Activated CD4-positive, alpha-beta T cell treated with anti-CD3 and anti-CD28 coated beads, Interleukin-2, Interleukin-4, amounts not matched to agents 100 ng/mL and 50 ng/mL, durations not matched to agents 16 hours and 8 hours (primary cell): ENCODE measurements at places on chromosomes 4 and X.

DNA sequence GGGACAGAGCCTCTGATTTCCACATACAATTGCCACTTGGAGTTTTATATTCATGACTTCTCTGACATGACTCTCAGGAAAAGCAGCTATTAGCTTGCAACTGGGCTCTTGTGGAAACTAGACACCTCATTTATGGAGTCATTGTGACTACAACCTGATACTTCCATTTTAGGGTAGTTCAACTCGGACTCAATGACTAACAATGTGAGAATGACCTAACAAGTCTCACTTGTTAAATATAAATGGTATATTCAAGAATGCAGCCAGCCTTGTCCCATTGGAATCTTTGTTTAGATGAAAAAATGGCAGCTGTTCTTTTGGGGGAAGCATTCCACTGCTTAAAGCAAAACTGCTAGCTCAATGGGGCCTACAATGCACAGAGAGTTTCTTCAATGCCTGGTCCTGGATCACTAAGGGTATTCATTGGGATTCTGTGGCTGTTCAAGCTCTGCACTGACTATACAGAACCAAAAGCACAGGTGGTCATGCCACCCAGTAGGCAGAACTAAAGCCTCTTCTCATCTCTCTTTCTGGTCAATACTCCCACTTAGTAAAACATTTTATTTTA, 36.5 kb upstream of the GLRA3 start:
- no peak for DNase-seq

- DNase-seq: no peak
These were observed 23.7 kb downstream of the DOK7 start for GRCh38 chr4:3486541-3487540.

- no peak for DNase-seq
These were observed 67.7 kb downstream of the RWDD4 start for GRCh38 chr4:183591301-183591700.

DNA sequence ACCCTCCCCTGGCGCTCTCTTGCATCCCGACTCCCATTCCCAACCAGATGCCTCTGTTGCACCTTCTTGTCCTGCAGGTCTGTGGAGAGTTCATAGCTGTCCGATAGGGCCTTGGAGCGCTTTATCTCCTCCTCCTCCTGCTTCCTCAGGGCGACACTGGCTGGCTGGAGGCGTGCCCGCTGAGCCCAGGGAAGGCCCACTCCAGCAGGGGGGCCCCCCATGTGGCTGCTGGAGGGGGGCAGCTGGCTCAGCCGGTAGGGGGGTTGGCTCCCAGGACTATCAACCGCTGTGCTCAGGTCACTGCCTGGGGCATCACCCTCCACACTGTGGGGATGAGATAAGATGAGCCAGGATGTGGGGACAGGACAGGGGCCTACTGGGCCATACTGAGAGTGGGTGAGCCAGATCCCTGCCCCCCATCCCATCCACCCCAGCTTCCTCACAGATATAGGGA, 25.6 kb downstream of the IQSEC2 start:
- no peak for DNase-seq

GRCh38 chr4:878796-879728, 53.1 kb downstream of the GAK start:
- peak; percentile 43 for DNase-seq

GRCh38 chr4:36824682-36825081, 419.9 kb upstream of the NWD2 start:
- no peak for DNase-seq

DNA sequence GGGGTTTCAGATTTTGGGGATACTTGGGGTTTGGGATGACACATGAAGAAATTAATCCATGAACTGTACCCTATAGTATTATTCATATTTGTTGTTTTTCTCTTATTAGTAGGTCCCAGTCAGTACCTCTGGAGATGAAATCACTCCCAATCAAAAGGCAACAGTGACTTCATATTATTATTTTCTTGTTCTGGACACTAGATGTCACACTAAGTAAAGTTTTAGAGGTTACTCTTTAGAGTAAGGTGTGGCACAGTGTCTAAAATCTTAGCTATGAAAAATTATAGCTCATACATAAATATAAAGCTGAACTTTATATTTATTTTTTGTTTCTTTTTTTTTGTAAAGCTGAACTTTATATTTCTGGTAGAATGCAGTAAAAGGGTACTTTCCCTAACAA, 35.1 kb downstream of the FAM114A1 start:
- peak; percentile 42 for DNase-seq

DNA sequence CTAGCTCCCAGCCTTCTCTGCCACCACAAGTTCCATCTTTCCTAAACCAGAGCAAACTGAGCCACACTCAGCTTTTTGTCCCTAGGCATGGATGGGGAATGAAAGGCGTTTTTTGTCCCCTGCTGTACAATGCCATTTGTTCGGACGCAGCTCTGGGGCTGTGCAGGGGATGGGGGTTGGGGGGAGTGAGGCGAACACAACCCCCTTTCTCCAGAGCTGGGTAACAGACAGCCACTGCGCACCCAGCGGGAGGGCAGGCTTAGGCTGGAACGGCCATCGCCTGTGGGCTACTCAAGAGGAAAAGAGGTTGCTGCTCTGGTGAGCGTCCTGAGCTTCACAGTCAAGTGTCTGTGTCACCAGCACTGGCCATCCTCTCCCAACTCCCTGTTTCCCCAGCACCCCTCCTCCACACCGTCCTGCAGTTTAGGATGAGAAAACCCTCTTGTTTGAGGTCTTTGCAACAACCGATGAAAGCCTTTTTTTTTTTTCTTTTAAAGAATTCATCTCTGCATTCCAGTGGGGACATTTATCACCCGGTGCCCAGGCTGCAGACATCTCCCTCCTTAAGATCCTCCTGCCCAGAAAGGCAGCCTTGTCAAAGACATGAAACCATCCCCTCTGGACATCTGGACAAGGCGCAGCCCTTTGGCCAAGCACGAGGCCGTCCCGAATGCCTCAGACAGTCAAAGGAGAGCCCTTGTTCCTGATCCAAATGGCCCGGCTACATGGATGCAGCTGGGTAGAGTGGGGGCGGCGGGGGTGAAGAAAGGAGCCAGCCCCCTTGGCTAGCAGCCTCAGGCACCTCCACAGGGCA, 419.6 kb downstream of the BCOR start:
- no peak for DNase-seq

DNA sequence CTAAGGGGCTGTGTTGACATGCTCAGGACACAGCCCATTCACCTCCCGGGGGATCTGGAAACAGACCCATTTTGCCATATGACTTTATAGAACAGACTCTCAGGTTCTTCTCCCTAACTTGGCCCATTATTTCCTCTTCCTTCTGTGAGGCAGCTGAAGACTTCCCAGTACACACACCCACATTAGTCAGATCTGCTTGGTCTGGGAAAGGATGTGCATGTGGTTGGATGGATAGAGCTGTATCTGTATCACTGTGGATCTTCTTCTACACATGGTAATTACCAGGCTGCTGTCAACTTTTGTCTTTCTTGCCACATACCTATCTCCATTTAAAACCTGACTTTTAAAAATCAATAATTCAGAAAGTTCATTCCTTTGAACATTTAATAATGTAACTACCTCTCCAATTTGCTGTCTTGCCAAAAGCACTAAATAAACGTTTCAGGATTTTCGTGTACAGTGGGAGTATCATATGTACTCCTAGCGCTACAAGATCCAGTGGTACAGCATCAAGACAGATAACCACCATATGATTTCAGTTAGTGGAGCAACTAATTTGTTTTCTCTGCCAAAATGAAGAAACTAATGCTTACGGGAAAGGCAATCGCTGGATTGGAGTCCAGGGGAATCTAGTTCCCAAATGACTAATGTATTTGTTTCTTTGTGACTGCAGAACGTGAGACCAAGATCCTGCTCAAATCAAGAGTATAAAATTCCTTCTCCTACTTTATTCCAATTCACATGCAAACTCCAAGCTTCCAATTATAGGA, 134.1 kb upstream of the MAP3K15 start:
- DNase-seq: no peak

DNA sequence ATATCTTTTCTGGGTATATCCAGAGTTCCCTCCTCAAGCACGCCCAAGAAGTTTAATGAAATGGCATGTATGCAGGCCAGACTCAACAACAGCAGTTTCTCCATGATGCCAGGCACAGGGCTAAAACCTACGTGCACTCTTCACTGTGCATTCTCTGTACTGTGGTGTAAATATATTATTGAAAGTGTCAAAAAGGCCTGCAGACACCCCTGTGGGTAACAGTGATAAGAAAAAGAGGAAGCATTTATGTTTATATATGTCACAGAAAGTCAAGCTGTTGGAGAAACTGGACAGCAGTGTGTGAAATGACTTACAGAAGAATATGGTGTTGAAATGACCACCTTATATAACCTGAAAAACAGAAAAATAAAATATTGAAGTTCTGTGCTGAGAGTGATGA, 29.6 kb upstream of the DCAF8L1 start:
- no peak for DNase-seq

DNA sequence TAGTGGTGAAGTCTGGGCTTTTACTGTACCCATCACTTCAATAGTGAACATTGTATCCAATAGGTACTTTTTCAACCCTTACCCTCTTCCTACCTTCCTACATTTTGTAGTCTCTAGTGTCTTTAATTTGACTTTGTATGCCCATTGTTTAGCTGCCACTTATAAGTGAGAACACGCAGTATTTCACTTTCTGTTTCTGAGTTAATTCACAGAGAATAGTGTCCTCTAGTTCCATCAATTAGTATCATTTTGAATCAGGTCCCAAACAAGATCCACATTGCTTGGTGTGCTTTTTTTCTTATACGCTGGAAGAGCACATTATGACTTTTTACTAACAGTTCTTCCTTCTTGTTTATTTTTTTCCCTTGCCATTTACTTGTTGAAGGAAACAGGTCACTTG, 176.0 kb upstream of the WDFY3 start:
- DNase-seq: no peak

GRCh38 chr4:101155368-101155767, 192.0 kb downstream of the PPP3CA start:
- DNase-seq: no peak

DNA sequence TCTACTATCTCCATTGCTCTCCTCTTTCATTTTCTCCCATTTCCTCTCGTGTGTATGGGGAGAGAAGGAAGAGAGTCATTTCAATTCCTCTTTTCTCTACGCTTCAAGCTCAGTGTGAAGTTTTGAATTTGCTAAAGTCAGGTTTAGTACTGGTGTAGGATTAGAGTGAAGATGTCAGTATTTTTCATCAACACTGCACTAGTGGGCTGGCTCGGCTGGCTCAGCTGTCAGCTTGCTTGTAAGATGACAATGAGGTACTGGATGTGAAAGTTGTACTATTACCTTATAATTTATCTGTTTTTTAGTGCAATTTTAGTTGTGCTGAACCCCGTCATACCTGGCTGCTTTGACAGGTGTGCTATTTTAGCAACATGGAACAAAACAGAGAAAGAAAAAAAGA, 2.1 kb upstream of the SH2D1A start:
- peak; percentile 43 for DNase-seq

GRCh38 chr4:16926214-16926613, 27.8 kb upstream of the LDB2 start:
- DNase-seq: no peak

- no peak for DNase-seq
These were observed 19.5 kb downstream of the NSUN7 start for GRCh38 chr4:40769266-40769665.

GRCh38 chr4:151692821-151693673, 67.8 kb downstream of the GATB start:
- DNase-seq: no peak

GRCh38 chr4:15558561-15558960, 88.9 kb downstream of the CC2D2A start:
- no peak for DNase-seq

- no peak for DNase-seq
These were observed 88.5 kb upstream of the GPR34 start for GRCh38 chrX:41600291-41600690.

DNA sequence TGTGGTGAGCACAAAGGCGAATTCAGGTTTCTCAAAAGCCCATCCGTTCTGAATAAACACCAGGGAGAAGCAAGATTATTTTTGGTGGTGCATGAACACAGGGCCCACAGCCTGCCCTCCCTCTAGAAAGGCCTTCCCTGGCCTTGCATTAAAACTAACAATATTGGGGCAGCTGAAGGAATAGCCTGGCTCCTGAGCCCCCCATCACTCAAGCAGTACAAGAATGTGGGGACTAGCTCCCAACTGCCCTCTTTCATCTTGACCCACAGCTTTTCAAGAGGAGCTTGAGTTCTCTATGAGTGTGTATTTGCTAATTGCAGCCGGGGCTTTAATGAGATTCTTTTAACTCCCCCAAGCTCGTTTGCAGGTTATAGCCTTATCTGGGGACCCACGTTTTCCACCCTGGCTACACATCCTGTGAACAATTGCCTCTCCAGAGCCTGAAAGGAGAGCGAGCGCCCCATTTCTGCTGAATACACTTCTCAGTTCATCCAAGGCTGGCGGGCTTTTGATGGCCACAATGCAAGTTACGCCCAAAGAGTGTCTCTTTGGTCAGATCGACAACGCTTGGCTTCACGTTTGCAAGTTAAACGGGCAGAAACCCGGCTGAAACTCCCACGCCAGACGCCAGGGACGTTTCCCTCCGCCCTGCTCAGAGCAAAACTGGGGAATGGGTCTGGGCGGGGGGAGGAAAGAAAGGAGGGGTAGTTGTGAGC, 4.7 kb upstream of the GSX2 start:
- no peak for DNase-seq

GRCh38 chrX:1546691-1547251, 9.8 kb upstream of the P2RY8 start:
- DNase-seq: no peak

DNA sequence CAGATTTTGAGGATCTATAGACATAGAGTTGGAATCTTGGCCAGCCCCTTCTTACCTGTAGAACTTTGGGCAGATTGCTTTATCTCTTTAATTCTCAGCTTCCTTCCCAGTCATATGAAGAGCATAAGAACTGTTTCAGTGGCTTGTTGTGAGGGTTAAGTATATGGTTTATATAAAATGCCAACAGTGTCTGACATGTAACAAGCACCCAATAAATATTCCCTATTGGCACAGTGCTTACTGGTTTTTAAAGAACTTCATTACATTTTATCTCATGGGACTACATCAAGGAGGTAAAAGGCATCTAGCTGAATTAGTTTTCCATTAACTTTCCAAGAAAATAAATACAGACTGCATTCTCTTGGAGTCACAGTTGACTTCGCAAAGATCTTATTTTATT, 106.7 kb upstream of the LIMCH1 start:
- no peak for DNase-seq

DNA sequence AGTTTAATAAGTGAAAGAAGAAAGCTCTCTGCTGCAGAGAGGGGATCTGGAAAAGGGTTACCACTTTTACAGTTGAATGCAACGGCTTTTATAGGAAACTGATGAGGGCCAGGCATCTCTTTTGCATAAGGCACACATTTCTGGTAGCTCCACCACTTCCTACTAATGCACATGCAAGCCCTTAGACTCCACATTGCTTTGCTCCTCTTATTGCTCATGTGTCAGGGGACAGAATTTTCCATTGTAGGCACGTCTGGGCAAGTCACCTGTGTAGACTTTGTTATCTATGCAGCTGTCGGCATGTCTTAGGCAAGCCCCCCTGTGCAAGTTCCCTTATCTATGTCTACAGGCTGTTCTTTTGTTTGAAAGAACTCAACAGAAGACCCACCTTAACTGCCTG, 294.6 kb upstream of the STS start:
- no peak for DNase-seq
